ENCODE measurements at places on chromosomes 12 and 14.

- DNase-seq: no peak
These were observed 427.6 kb downstream of the IPO8 start for GRCh38 chr12:30268041-30268440.

DNA sequence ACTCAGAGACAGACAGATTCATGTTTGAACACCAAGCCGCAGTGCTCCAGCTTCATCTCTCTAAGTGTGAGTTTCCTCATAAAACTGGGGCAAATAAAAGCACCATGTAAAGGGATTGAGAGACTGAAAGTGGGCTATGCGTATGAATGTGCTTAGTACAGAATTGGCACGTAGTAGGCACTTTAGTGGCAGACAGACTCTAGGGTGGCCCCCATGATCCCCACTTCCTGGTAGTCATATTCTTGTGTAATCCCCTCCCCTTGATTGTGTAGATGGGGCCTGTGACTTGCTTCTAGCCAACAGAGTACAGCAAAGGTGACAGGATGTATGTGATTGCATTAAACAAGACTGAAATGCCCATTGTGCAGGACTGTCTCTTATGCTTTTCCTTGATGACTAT, 43.0 kb downstream of the DAO start:
- no peak for DNase-seq

DNA sequence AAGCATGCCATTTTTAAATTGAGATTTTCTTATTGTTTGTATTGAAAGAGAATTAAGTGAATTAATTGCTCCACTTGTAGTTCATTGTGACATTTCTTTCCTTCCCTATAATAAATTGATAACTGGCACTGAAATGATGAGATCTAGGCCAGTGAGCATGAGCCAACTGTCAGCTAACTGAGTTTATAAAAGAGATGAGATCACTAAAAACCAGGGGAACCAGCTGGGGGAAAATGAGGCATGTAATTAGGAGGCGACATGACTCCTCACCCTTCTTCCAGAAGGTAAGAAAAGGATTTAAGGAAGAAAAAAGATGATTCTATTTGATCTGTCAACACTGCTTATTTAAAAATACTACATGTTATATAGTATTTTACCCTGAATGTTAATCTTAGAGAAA, 104.5 kb upstream of the DNM1L start:
- DNase-seq: no peak

- DNase-seq: no peak
These were observed 125.3 kb upstream of the PWP1 start for GRCh38 chr12:107560165-107560898.

DNA sequence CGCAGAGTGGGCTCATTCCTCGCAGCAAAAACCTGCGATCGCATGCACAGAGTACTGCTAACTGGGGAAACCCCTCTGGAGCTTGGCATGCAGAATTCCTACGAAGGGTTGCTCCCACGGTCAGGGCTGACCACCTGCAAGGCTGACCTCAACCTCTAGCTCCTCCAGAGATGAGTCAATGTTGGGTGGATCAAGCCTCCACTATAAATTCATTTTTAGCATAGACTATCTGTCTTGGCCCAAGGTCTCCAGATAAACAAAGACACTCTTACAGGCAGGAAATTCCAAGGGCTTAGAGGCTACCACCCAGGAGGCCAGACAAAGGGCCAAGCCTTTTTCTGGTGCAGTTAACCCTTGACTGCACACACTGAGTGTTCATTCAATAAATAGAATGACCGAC, 296.5 kb downstream of the TMEM132D start:
- no peak for DNase-seq

DNA sequence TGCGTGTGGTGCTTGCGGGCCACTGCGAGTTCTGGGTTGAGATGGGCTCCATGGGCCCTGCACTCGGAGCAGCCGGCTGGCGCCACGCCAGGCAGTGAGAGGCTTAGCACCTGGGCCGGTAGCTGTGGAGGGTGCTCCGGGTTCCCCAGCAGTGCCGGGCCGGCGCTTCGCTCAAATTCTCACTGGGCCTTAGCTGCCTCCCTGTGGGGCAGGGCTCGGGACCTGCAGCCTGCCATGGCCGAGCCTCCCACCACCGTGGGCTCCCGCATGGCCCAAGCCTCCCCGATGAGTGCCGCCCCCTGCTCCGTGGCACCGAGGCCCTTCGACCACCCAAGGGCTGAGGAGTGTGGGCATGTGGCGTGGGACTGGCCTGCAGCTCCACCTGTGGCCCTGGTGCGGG, 375.7 kb downstream of the NELL2 start:
- DNase-seq: no peak

- DNase-seq: no peak
These were observed 94.9 kb upstream of the TMPO start for GRCh38 chr12:98420461-98420860.

GRCh38 chr12:843609-844008, 91.2 kb downstream of the WNK1 start:
- no peak for DNase-seq

GRCh38 chr14:100213587-100213955, 25.4 kb upstream of the YY1 start:
- peak; percentile 44 for DNase-seq

DNA sequence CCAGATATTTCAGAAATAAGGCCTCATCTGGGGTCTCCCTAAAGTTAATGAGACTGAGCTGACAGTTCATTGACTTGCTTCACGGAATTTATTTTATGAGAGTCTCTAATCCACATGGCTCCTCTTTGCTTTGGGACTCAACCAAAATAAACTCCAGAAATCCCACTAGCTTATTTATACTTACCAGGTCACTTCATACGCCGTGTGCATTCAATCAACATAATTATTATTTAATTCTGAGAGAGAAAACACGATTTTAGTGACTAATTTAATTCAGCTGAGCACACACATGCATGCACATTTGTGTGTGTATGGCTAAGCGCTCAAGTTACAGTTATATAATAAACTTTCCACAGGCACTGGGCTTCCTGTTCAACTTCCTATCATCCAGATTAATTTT, 333.4 kb upstream of the CCDC196 start:
- DNase-seq: no peak

GRCh38 chr14:72024043-72024407, 91.8 kb downstream of the RGS6 start:
- DNase-seq: peak; percentile 60

- no peak for DNase-seq
These were observed 38.1 kb downstream of the ZDHHC17 start for GRCh38 chr12:76802060-76802459.

GRCh38 chr12:87679251-87679650, 349.9 kb downstream of the C12orf50 start:
- no peak for DNase-seq

DNA sequence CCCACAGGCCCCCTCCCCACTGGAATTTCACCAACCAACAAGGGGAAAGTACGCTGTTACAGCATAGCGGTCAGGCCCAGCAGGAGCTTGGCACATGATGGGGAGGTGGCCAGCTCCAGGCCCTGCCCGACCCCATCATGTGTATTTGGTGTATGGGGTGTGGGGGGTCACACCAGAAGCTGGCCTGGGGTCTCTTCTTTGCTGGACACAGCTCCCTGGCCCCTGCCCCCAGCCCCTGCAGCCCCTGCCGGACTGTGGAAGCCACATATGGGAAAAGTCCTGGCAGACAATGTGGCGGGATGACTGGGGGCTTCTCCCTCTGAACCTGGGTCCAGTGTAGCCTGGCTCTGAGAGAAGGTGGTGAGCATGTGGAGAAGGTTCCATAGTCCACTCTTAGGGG, 12.4 kb downstream of the NGB start:
- DNase-seq: no peak

DNA sequence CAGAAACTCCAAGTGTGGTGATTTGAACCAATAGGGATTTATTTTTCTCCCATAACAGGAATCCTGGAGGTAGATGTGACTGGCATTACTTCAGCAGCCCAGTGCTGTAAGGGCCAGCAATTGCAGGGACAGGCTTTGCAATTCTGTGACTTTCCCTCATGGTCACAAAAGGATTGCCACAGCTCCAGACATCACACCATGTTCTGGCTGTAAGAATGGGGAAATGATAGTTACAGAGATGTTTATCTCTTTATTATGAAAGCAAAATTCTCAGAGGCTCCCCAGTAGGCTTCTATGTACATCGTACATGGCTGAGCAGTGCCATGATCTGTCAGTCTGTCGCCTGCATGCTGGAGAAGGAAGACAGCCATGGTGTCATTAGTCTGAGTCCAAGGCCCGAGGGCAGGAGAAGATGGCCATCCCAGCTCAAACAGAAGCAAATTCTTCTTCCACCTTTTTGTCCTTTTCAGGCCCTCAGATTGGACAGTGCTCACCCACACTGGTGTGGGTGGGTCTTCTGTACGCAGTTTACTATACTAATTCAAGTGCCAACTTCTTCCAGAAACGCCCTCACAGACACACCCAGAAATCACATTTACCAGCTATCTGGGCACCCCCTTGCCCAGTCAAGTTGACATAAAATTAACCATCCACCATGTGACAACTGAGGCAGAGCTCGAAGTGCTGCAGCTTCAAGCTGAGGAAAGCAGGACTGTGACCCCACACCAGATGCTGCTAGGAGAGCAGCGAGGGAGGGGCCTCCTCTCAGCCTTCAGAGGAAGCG, 17.2 kb downstream of the ZBTB42 start:
- no peak for DNase-seq

GRCh38 chr12:93466625-93467350, 526 bp upstream of the MRPL42 start:
- no peak for DNase-seq

DNA sequence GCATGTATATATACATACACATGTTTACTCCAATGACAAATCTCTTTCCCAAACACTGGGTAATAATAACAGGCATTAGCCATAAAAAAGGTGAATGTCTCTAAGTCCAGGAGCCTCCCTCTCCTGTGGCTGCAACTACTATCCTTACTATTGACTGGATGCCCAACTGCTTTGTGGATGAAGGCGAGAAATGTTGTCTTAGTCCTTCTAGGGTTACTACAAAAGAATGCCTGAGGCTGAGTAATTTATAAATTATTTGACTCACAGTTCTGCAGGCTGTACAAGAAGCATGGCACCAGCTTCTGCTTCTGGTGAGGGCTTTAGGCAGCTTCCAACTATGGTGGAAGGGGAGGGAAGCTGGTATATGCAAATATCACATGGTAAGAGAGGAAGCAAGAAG, 366.0 kb upstream of the DDHD1 start:
- no peak for DNase-seq

- DNase-seq: no peak
These were observed 7.1 kb downstream of the RNASE7 start for GRCh38 chr14:21049271-21049673.

- no peak for DNase-seq
These were observed 9.7 kb downstream of the DICER1 start for GRCh38 chr14:95147597-95147996.

DNA sequence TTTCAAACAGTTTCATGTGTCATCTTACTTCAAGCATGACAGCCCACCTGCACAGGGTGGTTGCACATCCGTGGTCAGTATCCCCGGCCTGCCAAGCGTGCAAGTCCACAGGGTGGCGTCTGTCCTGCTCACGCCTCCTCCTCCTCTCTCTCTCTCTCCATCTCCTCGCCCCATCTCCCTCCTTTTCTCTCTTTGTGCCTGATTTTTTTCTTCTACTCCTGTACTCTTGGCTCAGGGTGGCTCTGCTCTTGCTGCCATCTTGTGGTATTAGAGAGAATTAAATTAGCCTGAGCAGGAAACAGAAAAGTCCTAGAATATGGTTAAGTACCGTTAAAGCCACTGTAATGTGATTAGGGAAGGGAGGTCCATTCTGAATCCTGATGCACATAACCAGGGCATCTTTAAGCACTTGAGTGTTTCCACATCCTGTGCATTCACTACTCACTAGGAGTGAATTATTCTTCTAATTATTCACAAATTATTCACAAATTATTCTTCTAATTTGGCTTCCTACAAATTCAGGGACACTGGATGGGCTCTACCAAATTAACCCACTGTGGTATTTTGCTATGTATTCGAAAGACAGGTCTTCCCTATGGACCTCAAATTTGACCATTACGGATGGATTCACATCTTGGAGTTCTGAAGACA, 25.5 kb upstream of the DTX1 start:
- peak; percentile 21 for DNase-seq

DNA sequence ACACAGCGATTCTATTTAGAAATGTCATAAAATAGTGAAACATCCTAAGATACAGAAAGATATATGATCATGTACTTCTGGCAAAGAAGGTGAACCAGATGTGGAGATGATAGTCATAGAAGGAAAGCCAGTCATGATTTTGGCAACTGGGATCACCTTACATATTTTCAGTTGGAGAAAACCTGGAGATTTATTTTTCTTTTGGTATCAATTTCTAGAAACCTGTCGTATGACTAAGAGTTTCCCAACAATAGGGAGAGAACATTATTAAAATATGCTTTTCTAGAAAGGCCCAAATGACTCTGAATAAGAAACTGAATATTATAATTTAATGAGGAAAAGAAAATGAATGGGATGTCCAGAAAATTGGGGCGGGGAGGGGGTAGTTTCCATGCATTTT, 396.4 kb downstream of the ZFP36L1 start:
- no peak for DNase-seq

GRCh38 chr12:102120564-102120873, 536 bp downstream of the PARPBP start:
- DNase-seq: no peak

GRCh38 chr12:113301811-113302210, 33.1 kb downstream of the SLC8B1 start:
- no peak for DNase-seq

Data from erythroblast (primary cell).